Stimulated activated CD4-positive, alpha-beta T cell treated with anti-CD3 and anti-CD28 coated beads, TNF-alpha, amount 100 ng/mL, for 1 hour (primary cell): ENCODE measurements at places on chromosomes 2 and 18.

- DNase-seq = no peak
Measured at GRCh38 chr18:60189856-60190255, 182.7 kb downstream of the MC4R start.

DNA sequence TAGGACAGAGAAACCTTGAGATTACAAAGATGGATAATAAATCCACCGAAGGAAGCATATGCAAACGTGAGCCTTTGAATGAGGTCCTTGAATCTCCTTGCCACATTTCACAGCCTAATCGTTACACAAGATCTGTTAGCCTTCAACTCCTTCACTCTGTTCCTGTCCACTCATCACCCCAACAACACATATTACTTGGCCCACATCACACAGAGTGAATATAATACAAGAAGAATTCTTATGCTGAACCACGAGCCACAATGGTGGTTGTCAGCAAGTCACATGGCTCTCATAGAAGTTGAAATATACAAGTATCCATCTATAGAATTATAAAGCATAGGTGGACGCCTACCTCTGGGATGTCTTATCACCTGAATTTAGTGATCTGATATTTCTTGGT lies 12.6 kb downstream of the ZBTB7C start:
- DNase-seq = no peak

GRCh38 chr2:11678306-11678960 lies 8.4 kb upstream of the NTSR2 start:
- no peak for DNase-seq

- no peak for DNase-seq
Measured at GRCh38 chr2:5412001-5412400, 280.2 kb upstream of the SOX11 start.

DNA sequence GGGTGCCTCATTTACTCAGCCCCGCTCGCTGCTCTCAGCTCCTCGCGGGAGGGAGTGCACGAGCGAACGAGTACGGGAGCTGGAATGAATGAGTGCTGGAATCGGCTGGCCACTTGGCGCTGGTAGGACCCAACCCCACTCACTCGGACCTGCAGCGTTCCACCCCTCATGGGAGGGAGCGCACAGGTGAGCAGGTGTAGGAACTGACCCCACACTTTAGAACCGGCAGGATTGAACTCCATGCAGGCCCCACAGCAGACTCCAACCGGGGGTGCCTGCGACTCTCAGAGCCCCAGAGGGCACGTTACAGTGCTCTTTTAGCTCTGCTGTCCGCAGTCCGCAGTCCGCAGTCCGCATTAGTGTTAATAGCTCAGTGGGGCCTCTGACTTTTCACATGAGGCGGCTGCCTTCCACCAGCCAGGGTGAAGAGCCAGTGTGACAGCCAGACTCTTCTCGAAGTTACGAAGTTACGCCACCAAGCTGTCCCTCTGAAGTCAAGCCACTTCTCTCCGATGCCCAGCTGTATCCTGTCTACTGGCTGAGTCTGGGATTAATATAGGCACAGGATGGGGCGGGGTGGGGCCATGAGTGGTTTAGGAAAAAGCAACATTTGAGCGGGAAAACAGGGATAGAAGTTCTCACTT lies 102.7 kb upstream of the ARHGAP15 start:
- DNase-seq = no peak

DNA sequence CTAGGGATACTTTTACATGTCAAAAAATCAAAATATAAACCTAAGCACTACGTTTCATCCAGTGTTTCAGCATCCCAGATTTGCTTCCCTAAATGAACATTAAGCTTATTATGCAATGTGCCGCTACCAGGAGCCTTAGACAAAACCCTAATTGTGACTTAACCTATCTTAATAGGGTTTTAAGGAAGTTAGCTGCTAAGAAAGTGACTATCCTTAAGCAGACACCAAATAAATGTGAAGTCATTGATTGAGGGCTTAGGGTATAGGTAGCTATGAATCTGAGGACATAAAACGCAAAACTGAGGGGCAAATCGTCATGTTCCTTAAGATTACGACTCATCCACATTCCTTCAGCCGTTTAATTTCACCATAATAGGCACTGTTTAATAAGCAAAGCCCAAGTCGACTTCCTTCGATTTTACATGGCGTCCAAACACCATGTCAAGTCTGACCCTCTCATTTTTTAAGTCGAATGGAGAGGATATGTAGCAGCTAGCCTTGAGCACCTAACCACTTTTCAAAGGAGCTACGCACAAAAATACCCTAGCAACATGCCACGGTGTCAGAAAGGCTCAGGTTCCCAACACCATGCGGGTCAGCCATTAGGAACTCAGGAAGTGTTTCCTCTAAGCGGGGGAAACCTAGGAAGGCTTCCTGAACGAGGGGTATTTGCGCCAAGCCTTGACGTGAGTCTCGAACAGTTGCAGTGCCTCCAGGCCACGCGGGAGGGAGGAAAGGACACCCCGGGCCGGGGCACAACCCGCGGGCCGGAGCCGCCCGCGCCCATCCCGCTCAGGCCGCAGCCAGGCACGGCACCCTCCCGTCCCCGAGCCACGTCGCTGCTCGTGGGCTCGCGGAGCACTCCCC lies 1.0 kb downstream of the HDLBP start:
- no peak for DNase-seq

DNA sequence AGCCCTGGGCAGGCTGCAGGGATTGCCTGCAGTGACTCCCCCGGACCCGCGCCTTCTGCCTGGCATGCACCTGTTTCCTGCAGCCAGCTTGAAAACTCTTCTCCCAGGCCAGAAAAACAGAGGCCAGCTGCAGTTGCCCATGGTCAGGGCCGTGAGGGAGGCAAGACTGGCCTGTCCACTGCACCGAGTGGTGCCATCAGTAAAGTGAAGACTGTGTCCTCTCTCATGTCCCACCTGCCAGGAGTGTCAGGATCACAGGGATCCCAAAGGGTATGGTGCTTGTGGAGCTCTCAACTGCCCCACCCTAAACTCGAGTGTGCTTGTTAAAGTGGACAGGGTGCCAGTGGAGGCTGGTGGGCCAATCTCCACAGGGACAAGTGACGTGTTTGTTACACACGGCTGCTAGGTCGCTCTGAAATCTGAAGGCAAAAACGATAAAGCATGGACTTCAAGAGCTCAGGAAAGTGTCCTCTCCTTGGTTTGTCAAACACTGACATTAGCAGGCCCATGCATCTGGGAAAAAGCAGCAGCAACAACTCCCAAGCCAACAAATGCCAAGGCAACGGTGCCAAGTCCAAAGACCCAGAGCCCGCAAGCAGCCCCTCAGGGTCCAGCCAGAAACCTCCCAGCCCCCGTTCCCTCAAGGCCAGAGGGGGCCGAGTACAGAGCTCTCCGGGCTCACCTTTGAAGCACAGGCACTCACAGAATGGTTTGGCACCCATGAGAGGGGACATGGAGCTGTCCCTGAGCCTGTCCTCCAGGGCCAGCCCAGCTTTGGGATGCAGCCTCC lies 213.2 kb downstream of the HDAC4 start:
- DNase-seq = no peak

- DNase-seq = no peak
Measured at GRCh38 chr2:208311321-208311720, 45.3 kb downstream of the PIKFYVE start.

DNA sequence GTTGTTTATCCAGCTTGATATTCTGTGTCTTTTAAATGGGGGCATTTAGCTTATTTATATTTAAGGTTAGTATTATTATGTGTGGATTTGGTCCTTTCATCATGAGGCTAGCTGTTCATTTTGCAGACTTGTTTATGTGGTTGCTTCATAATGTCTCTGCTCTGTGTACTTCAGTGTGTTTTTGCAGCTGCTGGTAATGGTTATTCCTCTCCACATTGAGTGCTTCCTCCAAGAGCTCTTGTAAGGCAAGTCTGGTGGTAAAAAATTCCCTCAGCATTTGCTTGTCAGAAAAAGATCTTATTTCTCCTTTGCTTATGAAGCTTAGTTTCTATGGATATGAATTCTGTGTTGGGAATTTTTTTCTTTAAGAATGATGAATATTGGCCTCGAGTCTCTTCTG lies 47.8 kb upstream of the NT5C1B start:
- DNase-seq = no peak

GRCh38 chr2:102755284-102755683 lies 6.5 kb upstream of the TMEM182 start:
- no peak for DNase-seq
